Anterior cingulate cortex (tissue), 58 donors: ENCODE measurements at places on chromosomes 13 and 19.

DNA sequence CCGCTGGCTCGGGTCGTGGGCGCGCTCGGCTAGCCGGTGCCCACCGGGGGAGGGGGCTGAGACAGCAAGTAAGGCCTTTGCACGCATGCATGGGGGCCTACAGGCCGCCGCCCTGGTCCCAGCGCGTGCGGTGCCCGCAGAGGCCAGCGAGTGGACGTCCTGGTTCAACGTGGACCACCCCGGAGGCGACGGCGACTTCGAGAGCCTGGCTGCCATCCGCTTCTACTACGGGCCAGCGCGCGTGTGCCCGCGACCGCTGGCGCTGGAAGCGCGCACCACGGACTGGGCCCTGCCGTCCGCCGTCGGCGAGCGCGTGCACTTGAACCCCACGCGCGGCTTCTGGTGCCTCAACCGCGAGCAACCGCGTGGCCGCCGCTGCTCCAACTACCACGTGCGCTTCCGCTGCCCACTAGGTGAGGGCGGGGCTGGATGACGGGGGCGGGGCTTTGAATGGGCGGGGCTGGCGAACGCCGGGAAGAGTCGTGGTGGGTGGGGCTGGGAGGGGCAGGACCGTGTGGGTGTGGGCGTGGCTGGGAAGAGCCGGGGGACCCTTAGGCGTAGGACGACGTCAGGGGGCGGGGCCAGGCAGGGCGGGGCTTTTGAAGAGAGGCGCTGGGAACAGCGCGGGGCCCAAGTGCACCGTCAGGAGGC, 2.1 kb downstream of the CILP2 start:
- DNase-seq, result no peak

DNA sequence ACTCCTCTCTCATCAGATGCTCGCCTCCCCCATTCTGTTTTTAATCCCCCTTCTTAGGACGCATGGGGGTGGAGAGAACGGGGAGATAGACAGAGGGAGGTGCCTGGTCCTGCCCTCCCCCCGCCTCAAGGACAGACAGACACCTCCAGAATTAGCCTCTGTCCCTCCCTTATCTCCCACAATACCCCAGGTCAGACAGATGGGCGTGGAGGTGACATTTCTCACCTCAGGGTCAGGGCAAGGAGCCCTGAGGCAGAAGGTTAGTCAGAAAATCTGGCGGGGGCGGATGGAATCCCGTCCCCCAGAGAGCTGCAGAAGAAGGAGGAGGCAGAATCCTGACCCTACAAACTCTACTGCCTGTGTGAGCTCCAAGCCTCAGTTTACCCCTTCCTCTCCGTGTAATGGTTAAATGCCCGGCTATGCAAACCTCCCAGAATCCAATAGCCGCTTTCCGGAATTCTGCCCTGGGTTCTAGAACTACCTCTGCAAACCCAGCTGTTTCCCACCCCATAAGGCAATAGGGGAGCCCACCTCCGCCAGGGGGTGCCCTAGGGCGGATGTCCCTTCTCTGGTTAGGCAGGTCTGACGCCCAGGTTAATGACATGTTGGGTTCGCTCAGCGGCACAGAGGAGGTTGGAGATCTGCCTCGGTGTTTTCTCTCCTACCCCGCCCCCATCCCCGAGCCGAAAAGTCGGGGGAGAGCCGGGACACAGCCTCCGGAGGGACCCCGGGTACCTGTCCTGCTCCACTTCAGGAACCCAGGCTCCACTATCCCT, 900 bp downstream of the PPP1R13L start:
- no peak for DNase-seq

- no peak for DNase-seq
These were observed 3.7 kb upstream of the IRS2 start for GRCh38 chr13:109790086-109790485.

DNA sequence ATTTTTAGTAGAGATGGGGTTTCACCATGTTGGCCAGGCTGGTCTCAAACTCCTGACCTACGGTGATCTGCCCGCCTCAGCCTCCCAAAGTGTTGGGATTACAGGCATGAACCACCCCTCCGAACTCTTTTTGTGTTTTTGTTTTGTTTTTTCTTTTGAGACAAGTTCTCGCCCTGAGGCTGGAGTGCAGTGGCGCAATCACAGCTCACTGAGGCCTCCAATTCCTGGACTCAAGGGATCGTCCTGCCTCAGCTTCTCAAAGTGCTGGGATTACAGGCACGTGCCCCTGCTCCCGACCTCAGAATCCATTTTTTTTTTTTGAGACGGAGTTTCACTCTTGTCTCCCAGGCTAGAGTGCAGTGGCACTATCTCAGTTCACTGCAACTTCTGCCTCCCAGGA, 11.4 kb downstream of the SIX5 start:
- no peak for DNase-seq

DNA sequence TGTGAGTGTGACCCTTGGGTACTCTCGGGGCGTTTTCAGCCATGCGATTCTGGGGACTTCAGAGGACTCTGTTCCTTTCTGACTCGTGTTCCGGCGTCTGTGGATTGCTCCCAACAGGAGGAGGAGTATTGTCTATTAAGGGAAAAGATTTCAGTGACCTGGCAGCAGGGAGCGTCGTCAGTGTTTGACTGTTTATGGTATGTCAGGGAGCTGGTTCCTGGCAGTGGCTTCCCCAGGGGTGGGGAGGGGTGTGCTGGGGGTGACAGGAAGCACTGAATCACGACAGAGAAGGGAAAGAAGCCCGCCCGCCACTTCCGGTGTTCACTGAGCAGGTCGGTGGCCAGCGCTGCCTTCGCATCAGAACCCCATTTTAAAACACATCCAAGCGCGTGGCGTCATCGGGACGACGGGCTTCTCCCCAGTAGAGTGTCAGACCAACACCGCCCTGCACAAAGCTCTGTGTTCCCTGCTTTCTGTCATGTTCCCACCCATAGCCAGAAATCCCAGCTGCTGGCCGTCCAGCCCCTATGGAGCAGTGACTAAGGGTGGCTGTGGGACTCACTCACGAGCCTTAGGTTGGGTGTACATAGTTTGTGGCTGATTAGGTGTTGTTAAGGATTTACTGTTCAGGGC, 33.8 kb downstream of the COL4A2 start:
- no peak for DNase-seq

DNA sequence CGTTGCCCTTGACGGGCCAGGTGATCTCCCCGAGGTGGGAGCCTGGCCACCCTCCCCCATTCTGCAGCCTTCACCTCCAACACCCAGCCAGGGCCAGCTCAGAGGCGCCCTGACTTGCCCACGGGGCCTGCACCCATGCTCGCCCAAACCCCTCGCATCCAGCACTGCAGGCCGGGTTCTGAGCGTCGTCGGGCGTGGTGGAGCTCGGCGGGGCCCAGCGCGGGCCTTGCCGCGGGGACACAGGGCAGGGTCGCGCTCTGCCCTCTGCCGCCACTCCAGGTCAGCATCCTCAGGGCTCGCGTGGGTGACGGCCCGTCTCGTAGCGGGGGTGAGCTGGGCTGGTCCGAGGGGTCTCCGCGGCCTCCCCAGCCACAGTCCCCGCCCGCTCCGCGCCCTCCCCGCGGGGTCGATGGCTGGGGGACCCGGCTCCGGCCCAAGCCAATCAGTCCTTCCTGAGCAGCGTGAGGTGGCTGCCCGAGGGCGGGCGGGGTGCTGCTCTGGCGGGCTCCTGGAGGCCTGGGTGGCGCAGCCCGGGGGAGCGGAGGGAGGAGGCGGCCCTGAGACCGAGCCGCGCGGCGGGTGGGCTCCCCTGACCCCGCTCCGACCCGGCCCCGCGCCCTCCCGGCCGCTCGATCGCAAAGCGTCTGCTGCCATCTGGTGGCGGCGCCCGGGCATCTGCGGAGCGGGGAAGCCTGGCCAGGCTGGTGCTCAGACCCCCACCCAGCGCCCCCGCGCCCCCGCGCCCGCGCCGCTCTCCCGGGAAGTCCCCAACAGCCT, 61.4 kb downstream of the CCNE1 start:
- DNase-seq, result no peak

GRCh38 chr13:27309967-27310598, 39.5 kb downstream of the RASL11A start:
- no peak for DNase-seq

- DNase-seq, result no peak
These were observed 75.9 kb downstream of the FRY start for GRCh38 chr13:32107474-32107873.

DNA sequence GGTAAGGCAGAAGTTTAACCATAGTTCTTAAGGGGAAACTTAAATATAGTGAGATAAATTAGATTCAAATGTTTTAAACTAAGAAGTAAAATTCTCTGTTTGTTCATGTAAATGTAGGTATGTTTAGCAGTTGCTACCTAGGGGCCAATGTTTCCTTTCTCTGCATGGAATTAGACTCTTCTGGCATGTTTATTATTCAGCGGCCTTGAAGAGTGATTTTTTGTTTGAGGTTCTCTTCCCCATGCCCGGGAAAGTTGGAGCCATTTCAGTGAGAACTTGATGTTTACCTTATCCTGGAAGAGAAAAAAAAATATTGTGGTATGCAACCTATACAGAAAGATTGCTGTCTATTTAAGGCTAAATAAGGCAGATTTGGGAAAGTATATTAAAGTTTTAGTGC, 492.9 kb downstream of the KLF5 start:
- no peak for DNase-seq

DNA sequence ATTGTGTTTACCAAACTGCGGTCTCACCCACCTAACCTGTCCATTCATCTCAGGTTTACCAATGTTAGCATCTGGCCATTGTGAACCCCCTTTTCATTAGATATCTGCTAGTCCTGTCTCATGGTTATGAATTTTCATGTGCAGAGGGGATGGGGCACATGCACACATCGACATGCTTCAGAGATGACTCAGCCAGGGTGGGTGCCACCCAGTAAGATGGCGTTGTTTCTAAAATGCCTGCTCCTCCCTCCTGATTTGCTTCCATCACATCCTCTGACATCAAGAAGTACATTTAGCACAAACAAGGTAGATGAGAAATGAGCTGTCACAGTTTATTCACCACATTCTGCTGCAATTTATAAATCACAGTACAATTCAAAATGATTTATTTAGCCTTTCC, 51.3 kb downstream of the GPALPP1 start:
- DNase-seq, result no peak

DNA sequence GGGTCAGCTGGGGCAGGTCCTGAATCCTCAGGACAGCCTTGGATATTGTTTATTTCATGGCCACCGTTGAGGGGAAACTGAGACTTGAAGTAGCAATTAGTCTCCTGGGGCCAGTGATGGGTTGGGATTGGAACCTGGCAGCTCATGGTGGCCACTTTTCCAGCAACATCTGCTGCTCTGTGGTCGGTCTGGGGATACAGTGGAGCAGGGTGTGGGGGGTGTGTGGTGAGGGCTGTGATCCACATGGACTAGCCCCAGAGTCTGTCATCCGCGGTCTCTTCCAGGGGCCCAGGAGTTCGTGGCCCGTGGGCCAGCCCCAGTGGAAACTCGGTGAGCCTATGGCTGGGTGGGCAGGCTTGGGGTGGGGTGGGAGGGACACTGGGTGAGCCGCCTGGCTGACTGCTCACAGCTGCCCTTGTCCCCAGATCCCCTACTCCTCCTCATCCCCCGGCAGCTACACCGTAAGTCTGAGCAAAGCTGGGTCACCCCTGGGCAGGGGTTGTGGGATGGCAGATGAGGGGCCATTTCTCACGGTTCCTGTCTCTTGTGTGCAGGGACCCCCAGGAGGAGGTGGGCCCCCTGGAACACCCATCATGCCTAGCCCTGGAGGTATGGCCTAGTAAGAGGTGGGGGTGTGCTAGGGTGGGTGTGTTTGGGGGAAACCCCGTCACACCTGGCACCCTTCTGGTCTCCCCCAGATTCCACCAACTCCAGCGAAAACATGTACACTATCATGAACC, 5.5 kb downstream of the ISYNA1 start:
- no peak for DNase-seq

- no peak for DNase-seq
These were observed 17.4 kb upstream of the C13orf46 start for GRCh38 chr13:113991191-113991669.

- no peak for DNase-seq
These were observed 921 bp upstream of the KLC3 start for GRCh38 chr19:45339629-45340028.

- no peak for DNase-seq
These were observed 355.8 kb upstream of the HTR2A start for GRCh38 chr13:47252627-47253026.

DNA sequence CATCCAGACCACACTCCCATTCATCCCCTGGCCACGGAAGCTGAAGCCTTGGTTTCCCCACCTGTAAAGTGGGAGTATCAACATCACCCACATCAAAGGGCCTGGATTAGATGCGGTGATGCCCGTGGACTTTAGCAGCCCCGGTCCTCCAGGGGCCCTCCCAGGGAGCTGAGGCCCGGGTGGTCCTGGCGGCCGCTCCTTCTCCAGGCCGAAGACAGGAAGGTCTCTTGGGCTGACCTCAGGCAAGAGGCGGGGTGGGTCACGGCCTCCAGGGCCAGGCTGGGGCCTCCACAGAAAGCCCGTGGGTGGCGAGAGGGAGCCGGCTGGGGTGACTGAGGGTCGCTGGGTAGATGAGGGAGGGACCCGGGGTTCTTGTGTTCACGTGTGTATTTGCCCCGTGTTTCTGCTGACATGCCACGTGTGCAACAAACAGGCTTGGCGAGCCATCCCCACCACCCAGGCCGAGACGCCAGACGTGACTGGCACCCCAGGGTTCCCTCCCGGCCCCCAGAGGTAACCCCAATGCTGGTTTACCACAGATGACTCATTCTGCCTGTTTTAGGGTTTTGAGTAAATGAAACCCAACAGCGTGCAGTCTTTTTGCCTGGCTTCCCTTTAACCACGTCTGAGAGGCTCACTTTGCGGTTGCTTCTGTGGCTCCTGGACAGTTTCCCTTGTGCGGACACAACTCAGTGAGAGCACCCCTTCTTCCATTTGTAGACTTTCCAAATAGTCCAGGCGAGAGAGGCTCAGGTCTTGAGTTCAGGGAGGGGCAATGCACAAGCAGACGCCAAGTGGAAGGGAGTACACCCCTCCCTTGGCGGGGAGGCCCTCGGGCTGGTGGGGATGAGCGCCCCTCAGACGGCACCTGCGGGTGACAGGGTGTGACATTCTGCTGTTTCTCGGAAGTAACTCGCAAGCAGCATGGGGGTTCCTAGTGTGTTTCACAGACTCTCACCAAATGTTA, 42.9 kb downstream of the C13orf46 start:
- no peak for DNase-seq
